Activated CD8-positive, alpha-beta memory T cell treated with anti-CD3 and anti-CD28 coated beads for 1 hour (primary cell): ENCODE measurements at places on chromosomes 2 and 18.

DNA sequence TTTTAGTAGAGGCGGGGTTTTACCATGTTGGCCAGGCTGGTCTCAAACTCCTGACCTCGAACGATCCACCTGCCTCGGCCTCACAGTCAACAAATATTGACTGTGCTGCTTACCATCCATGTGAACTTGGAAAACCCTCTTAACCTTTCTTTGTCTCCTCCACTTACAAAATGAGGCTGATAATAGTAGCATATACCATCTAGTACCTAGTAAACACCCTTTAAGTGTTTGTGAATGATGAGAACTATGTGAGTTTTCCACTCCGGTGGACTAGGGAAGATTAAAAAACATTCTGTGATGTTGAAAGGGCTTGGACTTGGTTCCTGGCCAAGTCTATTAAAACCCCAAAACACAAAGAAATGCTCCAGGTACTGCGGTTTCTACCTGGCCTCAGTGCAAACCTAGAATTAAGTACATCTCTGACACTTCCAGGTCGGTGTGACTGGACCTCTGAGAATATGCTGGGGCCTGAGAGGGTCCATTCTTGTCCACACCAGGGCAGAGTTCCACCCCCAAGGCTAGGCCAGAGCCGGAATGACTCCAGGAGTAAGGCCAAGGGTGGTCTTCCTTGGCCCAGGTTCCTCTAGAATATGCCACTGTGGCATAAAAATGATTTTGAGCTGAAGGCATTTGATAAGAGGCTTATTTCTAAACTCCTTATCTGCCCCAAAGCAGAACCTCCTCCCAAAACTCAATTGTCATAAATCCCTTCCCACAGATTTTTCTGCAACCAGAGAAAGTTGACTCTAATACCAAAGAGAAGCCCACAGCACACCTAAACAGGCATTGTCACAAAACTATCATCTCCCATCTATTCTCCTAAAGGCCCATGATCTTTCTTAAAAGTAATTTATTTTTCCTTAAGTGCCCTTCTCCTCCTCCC lies 217.5 kb downstream of the TGIF1 start:
- no peak for DNase-seq

DNA sequence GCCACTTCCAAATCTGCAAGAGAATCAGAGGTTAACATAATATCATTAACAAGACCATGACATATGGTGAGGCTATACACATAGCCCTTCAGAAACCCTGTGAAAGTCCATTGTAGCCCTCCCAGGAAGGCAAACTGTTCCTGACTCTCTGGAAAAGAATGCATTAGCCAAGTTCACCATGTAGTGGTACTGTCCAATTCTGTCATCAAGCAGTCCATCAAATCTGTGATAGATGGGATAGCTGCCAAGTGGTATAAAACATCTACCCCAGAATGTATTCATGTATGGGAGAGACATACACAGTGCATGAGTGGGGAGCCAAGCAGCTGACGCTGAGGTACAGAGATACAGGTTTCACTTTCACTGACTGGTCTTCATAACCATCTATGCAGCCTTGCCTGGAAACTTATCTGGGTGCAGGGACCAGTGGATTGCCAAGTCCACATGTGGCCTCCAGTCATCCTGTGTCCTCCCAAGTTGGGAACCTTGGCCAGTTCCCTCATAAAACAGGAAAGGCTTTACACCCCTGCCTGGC lies 281.1 kb downstream of the MBD2 start:
- DNase-seq = no peak

GRCh38 chr18:79643054-79643984 lies 36.3 kb upstream of the CTDP1 start:
- no peak for DNase-seq

GRCh38 chr2:217795706-217796465 lies 206.9 kb downstream of the TNS1 start:
- no peak for DNase-seq

DNA sequence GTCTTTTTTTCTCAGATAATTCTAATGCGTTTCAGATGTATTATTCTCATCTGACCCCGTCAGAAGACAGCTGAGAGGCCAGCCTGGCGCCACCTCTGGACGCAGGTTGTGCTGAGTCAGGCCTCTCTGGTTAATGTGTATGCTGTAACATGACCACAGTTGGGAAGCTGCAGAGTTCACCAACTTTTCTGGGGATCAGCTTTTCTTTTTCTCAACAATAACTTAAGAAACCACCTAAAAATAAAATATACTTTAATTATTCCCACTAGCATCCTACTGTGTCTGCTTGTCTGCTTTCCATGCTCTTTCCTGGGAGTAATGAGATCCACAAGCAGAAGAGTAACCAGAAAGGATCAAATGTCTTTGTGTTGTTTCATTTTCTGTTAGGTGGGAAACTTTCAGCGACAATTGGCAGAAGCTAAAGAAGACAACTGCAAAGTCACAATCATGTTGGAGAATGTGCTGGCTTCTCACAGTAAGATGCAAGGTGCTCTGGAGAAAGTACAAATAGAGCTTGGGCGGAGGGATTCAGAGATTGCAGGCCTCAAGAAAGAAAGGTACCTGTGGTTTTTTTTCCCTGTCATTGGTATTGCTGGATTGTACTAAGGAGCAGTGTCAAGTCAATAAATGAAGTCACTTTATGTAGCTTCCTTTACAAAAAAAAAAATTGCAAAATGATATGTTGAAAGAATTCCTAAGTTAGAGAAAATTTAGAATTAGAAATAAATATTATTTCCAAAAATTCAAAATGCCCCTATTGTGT lies 79.8 kb downstream of the CCDC150 start:
- no peak for DNase-seq

DNA sequence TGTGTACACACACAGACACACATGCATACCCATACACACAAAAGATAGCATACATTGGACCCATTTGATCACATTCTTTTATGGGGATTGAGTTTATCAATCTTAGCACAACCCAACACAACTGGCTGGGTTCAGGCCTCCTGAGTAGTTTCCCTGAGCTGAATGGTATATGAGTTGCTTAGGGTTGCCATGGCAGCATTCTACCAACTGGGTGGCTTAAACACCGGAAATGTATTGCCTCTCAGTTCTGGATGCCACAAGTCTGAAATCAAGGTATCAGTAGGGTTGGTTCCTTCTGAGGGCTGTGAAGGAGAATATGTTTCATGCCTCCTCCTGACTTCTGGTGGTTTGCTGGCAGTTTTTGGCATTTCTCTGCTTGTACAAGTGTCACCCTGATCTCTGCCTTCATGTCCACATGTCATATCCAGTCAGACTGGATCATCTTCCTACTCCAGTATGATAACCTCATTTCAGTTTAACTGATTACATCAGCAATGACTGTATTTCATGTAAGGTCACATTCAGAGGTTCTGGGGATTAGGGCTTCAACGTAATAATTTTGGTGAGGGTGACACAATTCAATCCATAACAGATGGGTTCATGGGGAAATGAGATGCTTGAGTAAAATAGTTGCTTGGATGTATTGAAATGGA lies 212.7 kb downstream of the KCNE4 start:
- no peak for DNase-seq

GRCh38 chr2:197356136-197356535 lies 45.6 kb upstream of the ANKRD44 start:
- DNase-seq = no peak

DNA sequence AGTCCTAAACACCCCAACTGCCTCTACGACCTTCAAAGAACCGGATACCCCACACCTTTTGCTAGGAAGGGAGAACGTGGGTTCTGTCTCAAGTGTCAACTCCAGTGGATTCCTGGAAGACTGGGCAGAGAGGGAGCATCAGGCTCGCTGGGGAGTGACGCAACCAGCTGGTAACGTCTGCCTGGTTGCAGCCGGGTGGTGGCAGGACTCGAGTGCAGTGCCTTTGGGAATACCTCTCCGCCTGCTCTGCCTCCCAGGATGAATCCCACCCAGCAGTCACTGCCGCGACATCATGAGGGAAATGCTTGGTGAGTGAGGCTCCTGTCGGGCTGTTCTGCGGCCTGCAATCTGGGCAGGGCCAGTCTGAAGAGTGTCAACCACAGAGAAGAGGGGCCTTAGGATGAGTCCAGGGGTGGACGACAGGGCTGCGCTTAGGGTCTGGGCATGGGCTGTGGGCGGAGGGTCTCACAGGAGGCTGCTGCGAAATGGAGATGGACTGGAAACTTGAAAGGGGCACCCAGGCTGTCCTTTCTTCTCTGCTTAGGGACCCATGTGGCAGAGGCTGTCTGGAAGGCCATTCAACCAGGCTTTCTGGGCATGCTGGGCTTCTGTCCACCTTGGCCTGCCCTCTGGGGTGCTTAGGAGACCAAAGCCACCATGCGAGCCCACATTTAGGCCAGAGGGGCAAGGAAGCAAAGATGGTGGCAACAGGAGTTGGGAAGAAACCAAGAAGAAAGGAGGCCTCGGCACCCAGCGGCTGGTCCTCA lies 12.9 kb downstream of the GPR17 start:
- no peak for DNase-seq

DNA sequence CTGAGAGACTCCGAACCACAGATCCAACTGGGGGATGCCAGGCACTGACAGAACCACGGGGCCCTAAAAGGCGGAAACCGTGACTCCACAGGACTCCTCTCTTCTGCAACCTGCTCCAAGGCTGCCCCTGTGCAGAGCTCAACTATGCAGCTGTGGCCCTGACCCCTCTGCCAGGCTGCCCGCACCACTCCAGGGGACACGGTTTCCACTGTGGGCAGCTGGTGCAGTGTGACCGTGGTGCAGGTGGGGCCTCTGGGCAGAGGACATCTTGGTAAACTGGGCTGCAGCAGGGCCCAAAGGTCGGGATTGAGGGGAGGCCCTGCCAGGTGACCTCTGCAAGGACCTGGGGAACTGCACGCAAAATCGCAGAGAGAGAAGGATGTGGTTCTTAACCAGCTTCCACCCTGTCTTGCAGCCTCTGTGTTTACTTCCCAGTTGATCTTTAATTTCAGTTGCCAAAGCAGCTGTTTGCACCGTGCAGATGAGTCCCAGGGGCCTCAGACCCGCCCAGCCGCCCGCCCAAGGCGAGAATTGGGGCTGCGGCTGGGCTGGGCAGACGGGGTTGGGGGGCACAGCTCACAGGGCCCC lies 104.6 kb upstream of the CTDP1 start:
- no peak for DNase-seq

- no peak for DNase-seq
Measured at GRCh38 chr2:13481201-13481600, 764.5 kb downstream of the TRIB2 start.

DNA sequence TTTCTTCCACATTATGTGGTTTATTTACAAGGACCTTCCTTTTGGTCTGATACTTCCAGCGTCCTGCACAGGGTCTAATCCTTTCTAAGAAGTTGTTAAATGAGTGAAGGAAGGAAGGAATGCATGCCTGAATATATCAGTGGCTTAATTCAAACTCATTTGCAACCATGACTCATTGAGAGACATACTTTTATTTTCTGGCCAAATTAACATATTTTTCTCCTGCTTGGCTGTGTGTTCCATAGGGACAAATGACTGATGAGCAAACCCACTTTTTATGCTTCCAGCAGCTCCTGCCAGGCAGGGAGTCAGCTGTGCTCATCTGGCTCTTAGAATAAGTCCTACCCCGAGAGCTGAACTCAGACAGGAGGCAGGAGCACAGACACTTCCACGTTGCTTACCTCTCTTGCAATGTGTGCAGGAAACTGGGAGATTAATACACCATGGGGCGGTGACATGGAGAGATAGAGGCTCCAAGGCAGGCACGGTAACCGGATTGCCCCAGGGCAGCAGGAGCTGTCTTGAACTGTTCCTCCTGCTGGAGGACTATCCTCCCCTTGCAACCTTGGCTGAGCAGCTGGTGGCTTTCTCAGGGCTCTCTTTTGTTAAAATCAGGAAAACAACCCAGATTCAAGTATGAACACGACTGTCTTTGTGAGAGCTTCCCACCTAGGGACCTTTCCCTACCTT lies 667.5 kb upstream of the HS6ST1 start:
- no peak for DNase-seq

GRCh38 chr2:108916796-108917421 lies 72.1 kb downstream of the EDAR start:
- no peak for DNase-seq
